ENCODE measurements at places on chromosomes 4 and X. TPM values are rescaled to one million over a fixed set of nuclear protein-coding genes. Genes with fewer than 3 reads are reported as not detected.

GRCh38 chr4:2469192-2469984 is 482 bp downstream of the RNF4 start:
- peaks cover 21% of the 10 kb centered on the region for H3K4me1 ChIP-seq
- H3K27ac ChIP-seq, result peak overlapping the region; percentile 90
- H3K4me3 ChIP-seq, result peak overlapping the region; percentile 96
- no peaks in the 10 kb centered on the region for H3K27me3 ChIP-seq

DNA sequence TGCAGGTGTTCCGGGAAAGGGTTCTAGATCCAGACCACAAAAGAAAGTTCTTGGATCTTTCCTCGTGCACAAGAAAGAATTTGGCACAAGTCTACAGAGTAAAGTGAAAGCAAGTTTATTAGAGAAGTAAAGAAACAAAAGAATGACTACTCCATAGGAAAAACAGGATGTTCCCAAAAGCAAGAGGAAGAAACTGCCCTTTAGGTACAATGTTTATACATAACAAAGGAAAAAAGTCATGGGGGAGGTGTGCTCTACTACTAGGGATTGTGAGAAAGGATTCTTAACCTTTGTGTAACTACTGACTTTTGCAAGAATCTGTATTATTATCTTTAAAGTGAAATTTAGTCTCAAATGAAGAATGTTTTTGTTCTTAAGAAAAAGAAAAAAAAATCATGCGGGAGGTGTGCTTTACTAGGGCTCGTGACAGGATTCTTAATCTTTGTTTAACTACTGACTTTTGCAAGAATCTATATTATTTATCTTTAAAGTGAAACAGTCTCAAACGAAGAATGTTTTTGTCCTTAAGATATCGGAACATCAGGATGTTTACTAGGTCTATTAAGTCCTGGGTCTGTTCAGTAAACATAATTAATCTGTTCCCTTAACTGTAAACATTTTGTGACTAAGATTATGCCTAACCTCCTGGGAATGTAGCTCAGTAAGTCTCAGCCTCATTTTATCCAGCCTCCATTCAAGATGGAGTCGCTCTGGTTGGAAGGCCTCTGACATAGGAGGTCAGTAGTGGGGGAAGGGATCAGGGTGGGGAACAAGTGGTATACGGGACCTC is 110.4 kb upstream of the BEND4 start:
- H3K4me3 ChIP-seq, result no peak overlapping the region
- no peaks in the 10 kb centered on the region for H3K4me1 ChIP-seq
- H3K27me3 ChIP-seq, result peaks cover 3% of the 10 kb centered on the region

GRCh38 chr4:185471235-185472102 is at the start of gene CCDC110:
Gene CCDC110 (minus strand): TSS chr4:185471733. CDS start chr4:185471683, 50 bp downstream.
- peak within 1 kb of the TSS; percentile 35 for H3K27ac ChIP-seq
- H3K36me3 ChIP-seq, result no peaks in the 10 kb centered on the region
- H3K4me3 ChIP-seq, result peak within 1 kb of the TSS; percentile 73
- peaks cover 4% of the 10 kb centered on the region for H3K27me3 ChIP-seq
- DNase-seq, result peak; percentile 96

The FREM3 gene
- not detected for total RNA-seq

GRCh38 chr4:124945422-124945821 is 232.9 kb upstream of the ANKRD50 start:
- no peak for DNase-seq
- no peak overlapping the region for H3K4me3 ChIP-seq
- H3K4me1 ChIP-seq, result no peaks in the 10 kb centered on the region

GRCh38 chr4:138174981-138175794 is 67.0 kb downstream of the SLC7A11 start:
- no peaks in the 10 kb centered on the region for H3K4me1 ChIP-seq
- H3K36me3 ChIP-seq, result no peaks in the 10 kb centered on the region
- no peaks in the 10 kb centered on the region for H3K27me3 ChIP-seq
- H3K27ac ChIP-seq, result no peak overlapping the region
- no peak for DNase-seq
- H3K4me3 ChIP-seq, result no peak overlapping the region

The IL15 gene
- 7.0 TPM for total RNA-seq

The GASK1B gene
- total RNA-seq, result not detected

DNA sequence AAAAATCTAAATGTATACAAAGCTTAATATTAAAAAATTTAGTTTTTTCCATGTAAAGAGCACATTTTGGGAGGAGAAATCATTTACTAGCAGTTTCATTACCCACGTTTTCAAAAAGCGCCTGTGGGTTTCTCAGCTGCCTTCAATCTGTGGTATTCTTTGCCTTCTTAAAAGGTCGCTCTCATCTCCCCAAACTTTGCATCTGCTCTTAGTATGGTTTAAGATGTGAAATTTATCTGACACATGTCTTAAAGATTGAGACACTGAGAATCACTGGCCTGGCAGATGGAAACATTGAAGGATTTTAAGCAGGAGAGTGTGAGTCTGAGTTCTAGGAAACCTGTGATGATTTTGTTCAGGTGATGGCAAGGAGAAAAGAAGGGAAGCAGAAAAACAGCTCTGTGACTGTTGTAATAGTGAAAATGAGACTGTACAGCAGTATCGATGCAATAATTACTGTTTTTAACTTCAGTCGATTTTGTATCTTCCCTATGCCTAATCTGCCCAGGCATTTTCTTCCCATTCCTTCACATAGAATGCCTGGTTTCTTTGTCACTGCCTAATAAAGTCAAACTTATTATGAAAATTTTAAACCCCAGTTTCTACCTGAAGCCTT is 75.9 kb downstream of the PAQR3 start:
- no peak overlapping the region for H3K27ac ChIP-seq
- peaks cover 6% of the 10 kb centered on the region for H3K36me3 ChIP-seq
- H3K27me3 ChIP-seq, result no peaks in the 10 kb centered on the region
- no peaks in the 10 kb centered on the region for H3K4me1 ChIP-seq
- DNase-seq, result no peak
- no peak overlapping the region for H3K4me3 ChIP-seq

DNA sequence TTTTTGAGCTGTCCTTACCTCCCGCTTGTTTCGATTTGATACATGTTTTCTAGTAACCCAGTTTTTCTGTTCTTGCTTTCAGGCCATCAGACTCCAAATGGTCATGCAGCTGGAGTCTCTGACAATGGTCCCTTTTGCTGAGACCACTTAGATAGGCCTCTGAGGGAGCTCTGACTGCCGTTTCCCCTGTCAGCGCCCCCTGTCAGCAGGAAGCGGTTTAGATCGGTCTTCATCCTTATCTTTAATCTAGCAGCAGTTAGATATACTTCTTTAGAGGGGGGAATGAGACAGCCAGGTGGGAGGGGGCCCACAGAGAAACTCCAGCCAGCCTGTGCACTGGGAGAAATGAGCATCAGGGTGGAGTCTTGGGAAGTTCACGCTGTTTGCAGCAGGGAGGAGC is 457.9 kb downstream of the GPAT3 start:
- no peaks in the 10 kb centered on the region for H3K36me3 ChIP-seq
- H3K4me3 ChIP-seq, result no peak overlapping the region
- no peak for DNase-seq
- H3K4me1 ChIP-seq, result no peaks in the 10 kb centered on the region
- H3K27me3 ChIP-seq, result no peaks in the 10 kb centered on the region

DNA sequence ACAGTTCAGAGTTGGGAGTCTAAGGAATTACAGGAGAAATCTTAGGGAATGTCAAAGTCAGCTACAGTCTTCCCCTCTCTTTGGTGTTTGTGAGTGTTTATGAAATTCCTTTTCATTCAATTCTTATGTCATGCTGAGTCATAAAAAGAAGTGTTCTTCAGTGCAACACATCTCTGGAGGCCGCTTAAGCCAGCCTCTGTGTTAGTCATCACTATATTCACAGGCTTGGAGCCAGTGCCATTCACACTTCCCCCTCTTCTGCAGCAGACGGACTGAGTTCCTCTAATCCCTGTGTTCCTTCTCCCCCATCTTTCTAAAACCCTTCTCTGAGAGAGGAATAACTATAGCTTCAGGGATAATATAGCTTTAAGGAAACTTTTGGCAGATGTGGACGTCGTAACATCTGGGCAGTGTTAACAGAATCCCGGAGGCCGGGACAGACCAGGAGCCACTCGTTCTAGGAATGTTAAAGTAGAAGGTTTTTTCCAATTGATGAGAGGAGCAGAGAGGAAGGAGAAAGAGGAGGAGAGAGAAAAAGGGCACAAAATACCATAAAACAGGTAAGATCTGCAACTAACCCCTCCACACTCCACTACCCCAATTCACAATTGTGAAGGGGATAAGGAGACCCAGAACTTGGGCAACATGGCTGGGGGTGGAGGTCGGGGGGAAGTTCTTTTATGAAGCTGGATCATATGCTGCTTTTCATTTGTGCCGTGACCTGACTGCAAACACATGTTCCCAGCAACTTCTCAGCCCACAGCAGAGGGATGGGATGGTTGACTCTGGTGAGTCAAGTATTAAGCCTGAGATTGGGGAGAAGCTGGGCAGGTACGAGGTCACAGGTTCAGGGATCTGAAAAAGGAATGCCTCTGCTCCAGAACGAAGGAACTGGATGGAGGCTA is at the start of gene SRPX2:
TSS of gene SRPX2 (plus strand) at position 244 of the 905 bp plus-strand sequence. CDS start 2,124 bp downstream, outside the sequence.
- no peak for DNase-seq
- H3K4me1 ChIP-seq, result no peaks in the 10 kb centered on the region
- no peak within 1 kb of the TSS for H3K27ac ChIP-seq
- H3K27me3 ChIP-seq, result peaks cover 3% of the 10 kb centered on the region
- H3K36me3 ChIP-seq, result no peaks in the 10 kb centered on the region

The SMIM31 gene
- not detected for total RNA-seq

The DSPP gene
- not detected for total RNA-seq

The CFAP47 gene
- total RNA-seq, result not detected

The CDX4 gene
- not detected for total RNA-seq

The EREG gene
- total RNA-seq, result 0.19 TPM

The GPR119 gene
- not detected for total RNA-seq

DNA sequence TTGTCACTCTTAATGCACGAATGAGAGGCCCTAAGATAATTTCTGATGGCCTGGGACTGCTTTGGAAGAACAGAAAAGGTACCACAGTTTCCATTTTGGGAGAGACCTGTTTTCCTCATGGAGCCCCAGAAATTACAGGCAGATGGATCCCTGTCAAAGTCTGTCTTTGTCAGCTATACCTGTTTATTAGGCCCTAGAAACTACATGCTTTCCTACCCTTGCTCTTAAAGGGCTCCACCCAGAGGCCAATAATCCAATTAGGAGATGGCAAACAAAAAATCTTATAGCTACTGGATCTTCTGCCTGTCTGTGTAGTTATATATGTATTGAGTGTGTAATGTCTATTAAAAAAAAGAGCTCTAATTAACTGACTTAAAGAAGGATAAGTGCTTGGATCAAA is 141.3 kb downstream of the NR3C2 start:
- no peak overlapping the region for H3K4me3 ChIP-seq
- no peaks in the 10 kb centered on the region for H3K36me3 ChIP-seq
- H3K27ac ChIP-seq, result no peak overlapping the region

The CXCL6 gene
- total RNA-seq, result not detected

The ABCB7 gene
- 26.2 TPM for total RNA-seq

DNA sequence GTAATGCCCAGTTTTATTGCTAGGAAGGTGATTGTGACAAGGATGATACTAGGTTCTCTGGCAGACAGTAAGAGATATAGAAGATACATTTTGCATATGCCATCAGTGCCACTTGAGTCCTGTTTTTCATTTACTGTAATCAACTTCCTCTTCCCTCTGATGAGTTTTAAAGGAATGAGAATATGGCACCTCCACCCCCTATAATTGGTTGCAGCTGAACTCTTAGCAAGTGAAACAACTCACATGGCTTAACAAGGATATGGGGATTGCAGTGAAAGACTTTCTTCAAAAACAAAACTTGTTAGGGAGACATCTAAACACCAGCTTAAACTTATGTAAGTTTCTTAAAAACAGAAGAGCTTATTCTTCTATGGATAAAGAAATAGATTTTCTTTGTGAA is 90.0 kb downstream of the AREG start:
- no peaks in the 10 kb centered on the region for H3K27me3 ChIP-seq
- no peak overlapping the region for H3K4me3 ChIP-seq
- no peaks in the 10 kb centered on the region for H3K36me3 ChIP-seq
- H3K27ac ChIP-seq, result no peak overlapping the region
- no peak for DNase-seq

GRCh38 chr4:104492183-104492771 is 2.4 kb downstream of the CXXC4 start:
- no peak for DNase-seq
- peaks cover 22% of the 10 kb centered on the region for H3K27me3 ChIP-seq
- peaks cover 19% of the 10 kb centered on the region for H3K4me1 ChIP-seq
- no peak overlapping the region for H3K4me3 ChIP-seq

DNA sequence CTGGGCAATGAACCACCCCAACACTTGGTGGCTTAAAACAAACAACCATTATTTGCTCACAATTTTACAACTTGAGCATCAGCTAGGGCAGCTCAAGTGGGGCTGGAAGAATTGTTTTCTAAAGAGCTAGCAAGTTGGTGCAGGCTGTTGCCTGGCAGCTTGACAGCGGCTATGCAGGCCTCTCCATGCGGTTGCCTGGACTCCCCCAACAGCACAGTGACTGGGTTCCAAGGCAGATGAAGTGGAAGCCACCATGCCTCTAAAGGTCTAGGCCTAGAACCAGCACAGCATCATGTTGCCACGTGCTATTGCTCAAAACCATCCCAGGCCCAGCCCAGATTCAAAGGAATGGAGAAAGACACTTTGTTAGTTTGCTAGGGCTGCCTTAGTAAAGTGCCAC is 114.8 kb downstream of the BCOR start:
- no peak for DNase-seq
- H3K27me3 ChIP-seq, result no peaks in the 10 kb centered on the region
- no peak overlapping the region for H3K4me3 ChIP-seq
- no peak overlapping the region for H3K27ac ChIP-seq
- H3K4me1 ChIP-seq, result no peaks in the 10 kb centered on the region
- H3K36me3 ChIP-seq, result no peaks in the 10 kb centered on the region

The PIR gene
- total RNA-seq, result not detected

The LRP2BP gene
- total RNA-seq, result 0.89 TPM

The GAGE2A gene
- total RNA-seq, result not detected

- H3K4me1 ChIP-seq, result no peaks in the 10 kb centered on the region
- no peak for DNase-seq
- H3K36me3 ChIP-seq, result no peaks in the 10 kb centered on the region
- H3K4me3 ChIP-seq, result no peak overlapping the region
Observed at GRCh38 chr4:72448231-72448630, 120.8 kb downstream of the ADAMTS3 start.

GRCh38 chr4:177125656-177126055 is 184.0 kb upstream of the NEIL3 start:
- DNase-seq, result no peak
- no peak overlapping the region for H3K4me3 ChIP-seq
- H3K27ac ChIP-seq, result no peak overlapping the region
- no peaks in the 10 kb centered on the region for H3K36me3 ChIP-seq
- no peaks in the 10 kb centered on the region for H3K4me1 ChIP-seq

The BMP3 gene
- total RNA-seq, result not detected

- no peaks in the 10 kb centered on the region for H3K4me1 ChIP-seq
- no peaks in the 10 kb centered on the region for H3K36me3 ChIP-seq
- no peak overlapping the region for H3K4me3 ChIP-seq
- DNase-seq, result no peak
- no peaks in the 10 kb centered on the region for H3K27me3 ChIP-seq
- no peak overlapping the region for H3K27ac ChIP-seq
Observed at GRCh38 chr4:12439633-12440305, 1011.1 kb upstream of the HS3ST1 start.

- H3K4me3 ChIP-seq, result no peak overlapping the region
- DNase-seq, result no peak
- no peaks in the 10 kb centered on the region for H3K27me3 ChIP-seq
Observed at GRCh38 chr4:121330180-121330665, 50.6 kb downstream of the QRFPR start.

- no peaks in the 10 kb centered on the region for H3K27me3 ChIP-seq
- H3K36me3 ChIP-seq, result no peaks in the 10 kb centered on the region
- H3K27ac ChIP-seq, result no peak overlapping the region
- H3K4me1 ChIP-seq, result no peaks in the 10 kb centered on the region
- DNase-seq, result no peak
Observed at GRCh38 chrX:7514871-7515599, 327.9 kb upstream of the VCX start.

The FRAS1 gene
- total RNA-seq, result not detected

All from T-cell (primary cell).